ENCODE measurements at places on chromosomes 1 and 21.

DNA sequence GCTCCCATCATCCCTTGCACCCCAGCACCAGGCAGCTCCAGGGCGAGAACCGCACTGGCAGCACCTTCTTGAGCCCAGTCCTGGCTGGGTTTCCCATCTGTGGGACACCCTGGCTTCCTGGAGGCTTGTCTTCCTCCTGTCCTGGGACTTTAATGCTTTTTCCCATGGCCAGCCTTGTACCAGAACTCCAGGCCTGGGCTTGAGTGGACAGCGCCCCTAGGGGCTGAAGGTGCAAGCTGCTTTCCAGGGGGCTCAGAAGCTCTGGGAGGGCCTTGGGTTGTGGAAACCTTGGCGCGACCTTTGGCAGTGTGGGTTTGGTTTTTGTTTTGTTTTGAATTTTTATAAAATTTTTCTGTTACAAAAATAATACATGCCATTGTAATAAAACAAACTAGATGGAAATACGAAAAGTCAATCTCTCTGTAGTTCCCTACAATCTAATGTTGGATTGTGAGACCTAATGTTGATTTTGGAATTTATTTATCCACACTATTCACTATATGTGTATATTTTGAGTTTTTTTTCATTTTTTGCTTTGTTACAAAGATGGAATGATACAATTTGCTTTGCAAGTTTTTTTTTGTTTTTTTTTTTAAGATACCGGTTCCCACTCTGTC is 33.8 kb upstream of the RPL11 start:
- DNase-seq: peak; percentile 12

- DNase-seq: no peak
Observed at GRCh38 chr1:54365847-54366246, 40.3 kb downstream of the SSBP3 start.

GRCh38 chr1:168976267-168976666 is 130.2 kb upstream of the ATP1B1 start:
- no peak for DNase-seq

DNA sequence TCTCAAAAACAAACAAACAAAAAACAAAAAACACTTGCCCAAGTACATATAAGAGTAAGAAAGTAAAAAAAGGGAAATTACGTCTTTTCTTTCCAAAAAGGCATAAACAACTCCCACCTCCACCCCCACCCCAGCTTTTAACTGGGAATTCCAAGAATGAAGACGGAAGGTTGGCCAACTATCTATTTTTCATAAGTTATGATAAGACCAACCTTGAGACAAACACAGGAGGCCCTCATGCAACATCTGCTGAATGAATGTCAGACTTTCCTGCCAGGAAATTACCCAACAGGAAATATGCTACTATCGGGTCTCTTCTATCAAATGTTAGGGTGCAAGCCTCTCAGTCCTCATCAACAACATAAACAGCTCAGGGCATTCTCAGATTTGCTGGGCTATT is 1.9 kb downstream of the BSDC1 start:
- no peak for DNase-seq

DNA sequence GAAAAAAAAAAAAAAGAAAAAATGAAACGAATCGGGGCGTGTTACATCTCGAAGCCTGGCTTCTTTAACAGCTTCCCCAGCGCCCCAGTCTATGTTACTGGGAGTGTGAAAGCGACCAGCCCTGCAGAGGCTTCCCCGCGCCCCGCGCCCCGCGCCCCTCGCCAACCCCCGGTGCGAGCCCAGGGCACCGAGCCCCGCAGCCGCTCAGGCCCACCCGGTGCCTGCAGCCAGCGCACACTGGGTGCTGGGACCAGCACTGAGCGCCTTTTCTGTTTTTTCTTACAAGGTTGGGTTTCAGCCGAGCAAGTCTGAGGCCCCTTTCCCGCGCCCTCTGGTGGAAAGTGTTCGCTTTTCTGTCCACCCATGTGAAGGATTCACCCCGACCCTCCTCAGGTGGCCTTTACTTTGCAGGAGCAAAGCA is 42.1 kb upstream of the ZNF496 start:
- peak; percentile 55 for DNase-seq

- DNase-seq: no peak
Observed at GRCh38 chr1:99369154-99369553, 104.9 kb downstream of the PLPPR4 start.

DNA sequence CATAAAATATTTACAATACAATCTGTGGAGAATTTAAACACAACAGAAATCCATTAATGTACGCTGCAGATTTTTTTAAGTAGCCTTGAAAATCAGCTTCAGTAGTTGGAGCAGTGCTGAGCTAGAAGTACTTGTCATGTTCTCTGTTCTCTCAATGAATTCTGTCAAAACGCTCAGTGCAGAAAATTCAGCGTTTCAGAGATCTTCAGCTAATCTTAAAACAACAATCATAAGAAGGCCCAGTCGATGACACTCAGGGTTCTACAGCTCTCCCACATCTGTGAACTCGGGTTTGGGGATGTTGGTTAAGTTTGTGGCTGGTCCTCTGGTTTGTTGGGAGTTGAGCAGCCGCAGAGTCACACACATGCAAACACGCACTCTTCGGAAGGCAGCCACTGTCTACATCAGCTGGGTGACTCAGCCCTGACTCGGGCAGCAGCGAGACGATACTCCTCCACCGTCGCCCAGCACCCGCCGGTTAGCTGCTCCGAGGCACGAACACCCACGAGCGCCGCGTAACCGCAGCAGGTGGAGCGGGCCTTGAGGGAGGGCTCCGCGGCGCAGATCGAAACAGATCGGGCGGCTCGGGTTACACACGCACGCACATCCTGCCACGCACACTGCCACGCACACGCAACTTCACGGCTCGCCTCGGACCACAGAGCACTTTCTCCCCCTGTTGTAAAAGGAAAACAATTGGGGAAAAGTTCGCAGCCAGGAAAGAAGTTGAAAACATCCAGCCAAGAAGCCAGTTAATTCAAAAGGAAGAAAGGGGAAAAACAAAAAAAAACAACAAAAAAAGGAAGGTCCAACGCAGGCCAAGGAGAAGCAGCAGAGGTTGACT is 161.2 kb downstream of the RUNX1 start:
- peak; percentile 83 for DNase-seq

DNA sequence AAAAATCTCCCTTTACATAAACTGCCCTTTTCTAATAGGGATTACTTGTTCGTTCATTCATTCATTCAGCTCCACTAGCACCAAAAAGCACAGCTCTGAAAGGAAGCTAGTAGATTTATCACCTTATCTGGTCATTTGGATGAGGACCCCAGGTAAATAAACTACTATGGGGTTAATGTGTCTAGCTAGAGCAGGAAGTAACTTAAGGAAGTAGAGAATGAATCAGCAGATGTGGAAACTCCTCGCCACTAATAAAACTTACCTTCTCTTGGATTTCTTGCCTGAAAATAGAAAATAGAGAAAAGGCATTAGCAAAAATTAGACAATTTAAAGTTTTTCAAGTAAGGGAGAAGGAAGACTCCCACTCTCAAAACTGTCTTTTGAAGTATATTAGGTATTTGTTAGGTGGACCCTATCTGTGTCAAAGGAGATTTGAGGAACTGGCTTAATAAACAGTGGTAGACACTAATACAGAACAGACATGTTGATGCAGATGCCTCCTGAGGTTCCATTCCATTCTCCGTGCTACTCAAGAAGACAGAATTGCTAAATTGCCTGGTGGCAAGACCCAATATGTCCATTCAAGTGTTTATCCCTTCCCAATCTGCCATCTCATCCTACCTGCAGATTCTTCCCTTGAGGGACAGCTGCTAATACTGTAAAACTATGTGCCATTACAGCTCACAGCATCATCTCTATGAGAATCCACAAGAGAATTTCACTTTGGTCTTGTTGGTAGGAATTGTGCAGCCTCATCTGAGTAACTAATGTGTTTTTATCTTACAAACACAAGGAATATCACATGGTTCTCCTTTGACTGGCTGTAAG is 14.9 kb downstream of the SELL start:
- no peak for DNase-seq

GRCh38 chr1:114545315-114545714 is 34.3 kb upstream of the TRIM33 start:
- DNase-seq: no peak

- DNase-seq: no peak
Observed at GRCh38 chr1:53740621-53741105, 1.7 kb upstream of the GLIS1 start.

DNA sequence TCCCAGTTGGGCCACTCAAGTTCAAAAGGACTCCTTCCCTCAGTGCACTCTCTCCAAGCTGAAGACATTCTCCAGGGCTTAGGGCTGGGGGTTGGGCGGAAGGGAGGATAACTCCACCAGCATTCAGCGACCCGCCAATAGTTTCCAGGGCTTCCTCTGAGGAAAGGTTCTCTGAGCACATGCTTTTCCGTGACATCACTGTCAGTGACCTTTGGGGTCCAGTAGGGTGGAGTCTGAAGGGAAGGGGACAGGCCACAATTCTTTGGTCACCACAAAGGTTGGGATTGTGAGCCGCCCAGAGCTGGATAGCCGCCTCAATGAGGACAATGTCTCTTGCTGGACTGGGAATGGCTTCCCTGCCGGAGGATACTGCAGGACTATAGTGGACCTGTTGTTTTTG is 22.8 kb upstream of the RXRG start:
- DNase-seq: no peak

DNA sequence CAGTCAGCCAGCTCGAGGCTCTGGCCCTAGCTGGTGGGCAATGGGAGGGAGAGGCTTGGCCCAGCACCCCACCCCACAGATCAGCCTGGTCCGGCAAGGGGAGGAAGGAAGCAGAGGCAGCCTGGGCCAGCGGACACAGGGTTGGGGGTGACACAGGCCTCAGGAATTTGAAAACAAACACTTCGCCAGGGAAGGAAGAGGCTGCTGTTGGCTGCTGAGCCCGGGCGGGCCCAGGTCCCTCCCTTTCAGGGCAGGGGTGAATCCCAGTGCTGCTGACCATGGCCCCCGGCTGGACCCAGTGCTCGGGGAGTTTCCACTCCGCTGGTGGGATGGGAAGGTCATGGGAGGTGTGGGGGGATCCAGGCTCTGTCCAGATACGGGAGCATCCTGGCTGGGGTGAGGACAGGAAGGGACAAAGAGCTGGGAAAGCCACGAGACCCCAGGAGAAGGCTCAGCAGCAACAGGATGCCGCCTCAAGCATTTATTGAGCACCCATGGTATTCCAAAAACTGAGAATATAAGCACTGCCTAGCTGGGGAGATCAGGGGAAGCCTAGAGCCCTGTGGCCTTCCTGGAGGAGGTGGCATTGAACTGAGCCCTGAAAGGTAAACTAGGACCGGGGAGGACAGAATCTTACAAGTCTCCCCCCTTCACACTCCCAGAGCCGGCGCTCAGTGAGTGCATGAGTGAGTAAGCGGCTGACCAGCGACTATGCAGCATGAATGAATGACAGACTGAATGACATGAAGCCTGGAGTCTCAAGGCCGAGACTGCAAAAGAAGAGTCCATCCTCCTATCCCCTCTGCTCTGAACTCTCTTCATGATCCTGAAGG is 26.2 kb upstream of the EPHA2 start:
- no peak for DNase-seq

Data from CD4-positive, alpha-beta T cell treated with Interferon alpha-2 for 1 hour (primary cell).